ENCODE measurements at places on chromosomes 1 and 21. TPM values are rescaled to one million over a fixed set of nuclear protein-coding genes. Genes with fewer than 3 reads are reported as not detected.

DNA sequence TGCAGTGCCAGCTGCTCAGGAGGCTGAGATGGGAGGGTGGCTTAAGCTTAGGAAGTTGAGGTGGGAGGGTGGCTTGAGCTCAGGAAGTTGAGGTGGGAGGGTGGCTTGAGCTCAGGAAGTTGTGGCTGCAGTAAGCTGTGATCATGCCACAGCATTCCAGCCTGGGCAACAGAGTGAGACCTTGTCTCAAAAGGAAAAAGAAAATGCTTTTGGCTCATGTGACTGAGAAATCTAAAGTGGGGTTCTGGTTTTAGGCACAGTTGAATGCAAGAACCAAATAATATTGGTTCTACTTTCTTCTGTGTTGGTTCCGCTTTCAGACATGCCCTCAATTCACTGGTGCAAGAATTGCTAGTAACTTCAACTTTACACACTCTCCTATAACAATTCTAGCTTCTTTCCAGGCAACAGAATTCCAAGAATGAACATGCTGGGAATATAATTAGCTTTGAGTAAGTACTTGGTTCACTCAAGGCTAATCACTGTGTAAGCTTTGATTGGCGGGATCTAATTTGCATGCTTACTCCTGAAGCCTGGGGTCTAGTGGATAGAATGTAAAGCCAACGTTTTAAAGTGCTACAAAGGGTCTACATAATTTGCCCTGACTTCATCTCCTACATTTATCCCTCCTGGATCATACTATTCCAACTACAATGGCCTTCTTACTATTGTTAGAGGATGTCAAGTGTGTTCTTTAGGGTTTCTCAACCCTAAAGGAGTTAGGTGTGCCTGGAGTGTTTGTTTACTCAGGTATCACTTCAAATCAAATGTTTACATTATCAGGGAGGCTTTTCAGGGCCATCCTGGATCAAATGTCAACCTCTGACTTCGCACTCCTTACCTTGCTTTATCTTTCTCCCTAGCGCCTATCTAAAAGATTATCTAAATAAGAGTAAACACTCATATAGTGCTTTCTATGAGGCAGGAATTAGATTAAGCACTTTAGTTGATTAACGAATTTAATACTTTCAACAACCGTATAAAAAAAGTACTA lies 115.1 kb downstream of the SLC16A1 start:
- peak; percentile 51 for DNase-seq

The ECE1 gene
- 14.0 TPM for total RNA-seq

- no peak for DNase-seq
Observed at GRCh38 chr1:76955652-76956051, 88.4 kb downstream of the ST6GALNAC5 start.

GRCh38 chr1:226736001-226736907 lies 2.8 kb downstream of the ITPKB start:
- DNase-seq, result peak; percentile 50

DNA sequence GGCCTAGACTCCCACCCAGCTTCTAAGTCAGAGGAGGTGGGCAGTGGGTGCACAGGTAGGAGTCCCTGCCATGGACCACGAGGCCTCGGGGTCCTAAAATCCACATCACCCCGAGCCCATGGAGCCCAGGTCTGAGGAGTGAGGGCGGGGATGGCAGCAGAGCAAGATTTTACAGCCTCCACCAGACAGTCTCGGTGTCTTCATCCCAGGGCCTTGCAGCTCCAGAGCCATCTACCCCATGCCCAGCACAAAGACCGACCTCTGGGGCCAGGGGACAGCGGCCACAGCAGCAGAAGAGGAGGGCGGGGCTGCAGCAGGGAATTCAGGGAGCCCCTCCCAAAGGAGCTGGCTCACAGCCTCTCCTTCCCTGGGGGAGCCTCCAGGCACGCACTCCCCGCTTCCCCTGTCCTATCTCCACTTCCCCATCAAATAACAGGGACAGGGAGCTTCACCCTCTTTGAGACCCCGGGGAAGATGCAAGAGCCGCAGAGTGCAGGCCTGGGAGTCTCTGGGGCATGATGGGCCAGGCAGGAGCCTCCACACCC lies 14.6 kb downstream of the CHD5 start:
- no peak for DNase-seq

The CBR3 gene
- total RNA-seq, result 18.5 TPM

DNA sequence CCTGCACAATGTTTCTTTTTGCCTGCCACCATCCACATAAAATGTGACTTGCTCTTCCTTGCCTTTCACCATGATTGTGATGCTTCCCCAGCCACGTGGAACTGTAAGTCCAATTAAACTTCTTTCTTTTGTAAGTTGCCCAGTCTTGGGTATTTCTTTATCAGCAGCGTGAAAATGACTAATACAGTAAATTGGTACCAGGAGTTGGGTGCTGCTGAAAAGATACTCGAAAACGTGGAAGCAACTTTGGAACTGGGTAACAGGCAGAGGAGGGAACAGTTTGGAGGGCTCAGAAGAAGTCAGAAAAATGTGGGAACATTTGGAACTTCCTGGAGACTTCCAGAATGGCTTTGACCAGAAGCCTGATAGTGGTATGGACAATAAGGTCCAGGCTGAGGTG lies 425.3 kb downstream of the GPATCH2 start:
- no peak for DNase-seq

DNA sequence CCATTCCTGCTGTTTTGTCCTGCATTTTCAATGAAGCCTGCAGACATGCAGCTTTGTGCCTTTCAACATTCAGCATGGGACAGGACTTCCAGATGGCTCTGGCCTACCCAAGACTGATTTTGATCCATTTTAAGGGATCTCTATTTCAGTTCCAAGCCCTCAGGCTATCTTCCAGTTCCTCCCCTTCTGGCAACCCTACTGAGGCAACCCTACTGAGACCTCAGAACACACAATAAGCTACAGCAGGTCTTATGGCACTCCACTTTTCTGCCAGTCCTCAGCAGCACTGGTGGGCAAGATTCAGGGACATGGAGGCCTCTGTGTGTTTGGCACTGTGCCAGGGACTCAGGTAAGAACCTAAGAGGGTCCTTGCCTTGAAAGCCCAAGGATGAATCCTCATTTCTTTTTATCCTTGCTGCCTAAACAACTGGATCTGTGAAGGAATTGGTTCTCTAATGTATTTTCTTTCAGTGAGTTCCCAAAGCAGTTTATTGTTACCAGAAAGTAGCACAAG lies 50.7 kb downstream of the MAB21L3 start:
- no peak for DNase-seq

DNA sequence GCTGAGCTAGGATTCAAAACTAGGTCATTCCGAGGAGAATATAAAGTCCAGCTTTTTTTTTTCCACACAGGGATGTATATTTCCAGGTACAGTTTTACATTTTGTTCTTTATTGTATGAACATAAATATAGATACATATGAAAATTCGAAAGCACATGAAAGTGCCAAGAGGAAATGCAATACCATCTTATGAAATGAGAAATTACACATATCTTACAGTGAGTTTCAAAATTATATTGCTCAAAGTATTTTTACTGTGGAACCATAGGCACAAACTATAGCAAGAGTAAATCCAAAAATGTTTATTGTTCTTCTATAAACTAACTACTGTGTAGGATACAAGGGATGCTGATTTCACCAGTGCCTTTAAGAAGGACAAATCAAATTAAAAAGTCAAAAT lies 39.0 kb downstream of the PTPRC start:
- no peak for DNase-seq

DNA sequence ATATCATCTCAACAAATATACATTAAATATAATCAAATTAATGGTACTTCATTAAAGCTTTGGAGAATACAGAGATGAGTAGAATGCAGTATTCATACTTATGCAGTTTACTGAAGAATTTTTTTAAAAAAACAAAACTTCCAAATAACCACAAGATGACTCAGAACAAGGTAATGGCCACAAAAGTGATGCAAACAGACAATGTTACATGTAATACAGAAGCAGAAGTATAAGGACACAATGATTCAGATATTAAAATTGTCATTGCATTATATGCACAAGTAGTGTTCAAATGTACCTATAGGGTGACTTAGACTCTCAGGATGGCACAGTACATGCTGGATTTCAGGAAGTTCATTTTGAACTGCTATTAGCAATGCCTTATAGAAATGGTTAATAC lies 227.2 kb upstream of the ST6GALNAC5 start:
- no peak for DNase-seq

GRCh38 chr21:43921979-43922945 lies 57.2 kb downstream of the AGPAT3 start:
- no peak for DNase-seq

The KIRREL1 gene
- 22.2 TPM for total RNA-seq

GRCh38 chr1:74392186-74392585 lies 120.2 kb downstream of the LRRC53 start:
- no peak for DNase-seq

DNA sequence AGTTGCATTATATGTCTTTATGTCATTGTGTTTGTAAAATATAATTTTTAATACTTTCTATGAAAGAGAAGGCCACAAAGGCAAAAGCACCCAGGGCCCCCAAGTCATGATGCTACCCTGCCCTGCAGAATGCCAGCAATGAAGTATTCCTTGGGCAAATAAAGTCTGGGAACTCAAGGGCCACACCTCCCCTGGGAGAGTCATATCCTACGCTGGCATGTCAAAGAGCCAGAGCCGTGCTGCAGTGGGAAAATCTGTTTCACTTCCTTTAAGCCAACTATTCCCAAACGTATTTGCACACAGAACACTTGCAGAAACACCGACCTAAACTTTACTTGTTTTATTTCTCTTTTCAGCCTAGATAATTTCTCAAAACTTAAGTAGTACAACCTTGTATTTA lies 98.4 kb upstream of the KAZN start:
- DNase-seq, result no peak

- DNase-seq, result peak; percentile 41
Observed at GRCh38 chr1:92310185-92310597, 11.3 kb downstream of the RPAP2 start.

GRCh38 chr1:12594966-12595756 lies 22.8 kb downstream of the DHRS3 start:
- DNase-seq, result no peak

- no peak for DNase-seq
Observed at GRCh38 chr1:94037392-94038229, 83.3 kb downstream of the ABCA4 start.

DNA sequence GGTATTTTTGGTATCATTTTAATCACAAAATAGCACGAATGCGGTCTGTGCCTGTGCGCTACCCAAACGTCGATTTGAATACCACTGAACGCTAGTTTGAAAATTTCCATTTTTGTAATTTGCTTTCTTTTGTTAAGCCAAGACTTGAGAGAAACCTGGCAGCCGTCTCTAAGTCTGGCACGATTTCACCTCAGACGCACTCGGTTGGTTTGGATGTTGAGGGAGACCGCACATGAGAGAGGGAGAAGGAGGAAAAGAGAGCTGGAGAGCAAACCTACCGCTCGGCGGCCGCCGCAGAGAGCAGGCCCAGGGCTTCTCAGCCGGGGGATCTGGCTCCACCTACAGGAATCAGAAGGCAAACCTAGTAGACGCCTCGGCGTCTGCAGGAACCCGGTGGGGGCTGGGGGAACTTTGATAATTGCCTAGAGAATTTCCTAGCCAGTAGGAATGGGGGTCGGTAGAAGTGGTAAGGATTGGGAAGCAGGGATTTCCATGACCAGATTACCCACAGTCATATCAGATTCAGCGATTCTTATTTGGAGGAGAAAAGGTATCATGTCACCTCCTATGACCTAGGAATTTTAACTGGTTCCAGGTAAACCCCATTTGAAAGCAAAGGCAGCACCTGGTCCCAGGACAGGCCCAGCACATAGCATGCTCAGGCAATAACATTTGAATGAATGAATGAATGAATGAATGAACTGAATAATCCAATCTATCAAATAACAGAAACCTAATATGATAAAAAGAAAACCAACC lies 83.2 kb downstream of the TM2D1 start:
- peak; percentile 54 for DNase-seq

DNA sequence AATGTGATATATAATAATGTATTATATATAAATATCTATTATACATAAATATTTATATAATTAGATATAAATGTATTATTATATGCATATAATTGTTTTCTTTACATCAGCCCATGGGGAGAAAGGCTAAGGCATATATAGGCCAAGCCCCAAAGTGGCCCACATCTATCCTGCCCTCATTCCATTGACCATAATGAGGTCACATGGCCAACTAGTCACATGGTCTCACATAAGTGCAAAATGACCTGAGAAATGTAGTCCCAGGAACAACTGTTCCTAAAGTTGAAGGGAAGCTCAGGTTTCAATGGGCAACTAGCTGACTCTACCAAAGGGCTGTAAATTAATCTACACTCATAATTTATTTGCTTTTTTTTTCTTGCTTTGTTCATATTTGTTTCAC lies 14.5 kb upstream of the CCDC185 start:
- no peak for DNase-seq

GRCh38 chr1:111221633-111222291 lies 5.8 kb upstream of the CHI3L2 start:
- DNase-seq, result no peak

DNA sequence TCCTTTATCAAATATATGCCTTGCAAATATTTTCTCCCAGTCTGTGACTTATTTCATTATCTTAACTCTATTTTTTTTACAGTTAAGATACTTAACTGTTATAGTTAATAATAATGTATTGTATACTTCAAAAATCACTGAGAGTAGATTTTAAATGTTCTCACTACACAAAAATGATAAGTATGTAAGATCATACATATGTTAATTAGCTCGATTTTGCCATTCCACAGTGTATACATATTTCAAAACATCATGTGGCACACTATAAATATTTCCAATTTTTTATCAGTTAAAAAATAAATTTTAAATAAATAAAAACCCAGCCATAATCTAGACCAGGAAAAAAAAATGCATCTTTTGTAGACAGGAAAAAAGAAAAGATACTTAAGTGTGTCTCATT lies 27.2 kb downstream of the CTTNBP2NL start:
- DNase-seq, result no peak

The AKNAD1 gene
- total RNA-seq, result not detected

The TRIM58 gene
- total RNA-seq, result 0.13 TPM
